ENCODE measurements at places on chromosomes 1 and 21.
A peak's percentile ranks its signal among the peaks of the same experiment; 100 is the strongest.

- DNase-seq: no peak
These were observed 53.7 kb upstream of the TMPRSS2 start for GRCh38 chr21:41561701-41562100.

GRCh38 chr1:170481000-170481399 is 51.0 kb upstream of the GORAB start:
- no peak for DNase-seq

DNA sequence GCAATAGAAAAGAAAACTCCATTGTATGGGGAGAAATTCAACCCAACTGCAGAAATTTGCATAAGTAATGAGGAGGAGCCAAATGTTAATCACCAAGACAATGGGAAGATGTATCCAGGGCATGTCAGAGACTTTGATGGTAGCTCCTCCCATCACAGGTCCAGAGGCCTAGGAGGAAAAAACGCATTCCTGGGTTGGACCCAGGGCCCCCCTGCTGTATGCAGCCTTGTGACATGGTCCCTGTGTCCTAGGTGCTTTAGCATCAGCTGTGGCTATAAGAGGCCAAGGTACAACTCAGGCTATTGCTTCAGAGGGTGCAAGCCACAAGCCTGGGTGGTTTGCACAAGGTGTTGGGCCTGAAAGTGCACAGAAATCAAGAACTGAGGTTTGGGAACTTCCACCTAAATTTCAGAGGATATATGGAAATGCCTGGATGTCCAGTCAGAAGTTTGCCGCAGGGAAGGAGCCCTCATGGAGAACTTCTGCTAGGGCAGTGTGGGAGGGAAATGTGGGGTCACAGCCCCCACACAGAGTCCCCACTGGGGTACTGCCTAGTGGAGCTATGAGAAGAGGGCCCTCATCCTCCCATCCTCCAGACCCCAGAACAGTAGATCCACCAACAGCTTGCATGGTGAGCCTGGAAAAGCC is 162.3 kb downstream of the TGFB2 start:
- DNase-seq: no peak

DNA sequence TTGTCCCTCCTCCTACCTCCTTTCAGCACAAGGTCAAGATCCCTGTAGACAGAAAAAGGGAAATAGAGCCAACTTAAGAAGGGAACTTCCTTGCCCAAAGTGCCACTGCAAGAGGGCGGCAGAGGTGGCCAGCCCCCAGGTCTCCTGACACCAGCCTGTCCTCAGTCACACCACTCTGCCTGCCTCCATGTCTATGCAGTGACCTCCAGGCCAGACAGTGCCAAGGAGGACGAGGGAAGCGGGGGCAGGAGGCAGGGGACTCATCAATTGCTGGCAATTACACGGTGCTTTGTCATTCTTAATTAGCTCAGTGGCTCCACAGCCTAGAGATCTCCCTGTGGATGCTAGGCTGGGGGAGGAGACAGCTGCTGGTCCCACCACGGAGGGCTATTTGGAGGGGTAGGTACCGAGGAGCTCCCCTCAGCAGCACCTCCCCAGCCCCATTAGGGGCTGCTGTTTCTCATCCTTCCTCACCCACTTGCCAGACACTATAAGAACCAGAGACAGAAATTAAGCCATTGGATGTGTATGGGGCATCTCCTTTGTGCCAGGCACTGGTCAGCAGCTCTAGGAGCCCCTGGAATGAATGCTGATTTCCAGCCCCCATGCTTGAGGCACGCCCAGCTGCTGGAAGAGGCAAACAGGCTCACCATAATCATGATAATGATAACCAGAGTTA is 6.1 kb upstream of the LDLRAP1 start:
- DNase-seq: no peak

DNA sequence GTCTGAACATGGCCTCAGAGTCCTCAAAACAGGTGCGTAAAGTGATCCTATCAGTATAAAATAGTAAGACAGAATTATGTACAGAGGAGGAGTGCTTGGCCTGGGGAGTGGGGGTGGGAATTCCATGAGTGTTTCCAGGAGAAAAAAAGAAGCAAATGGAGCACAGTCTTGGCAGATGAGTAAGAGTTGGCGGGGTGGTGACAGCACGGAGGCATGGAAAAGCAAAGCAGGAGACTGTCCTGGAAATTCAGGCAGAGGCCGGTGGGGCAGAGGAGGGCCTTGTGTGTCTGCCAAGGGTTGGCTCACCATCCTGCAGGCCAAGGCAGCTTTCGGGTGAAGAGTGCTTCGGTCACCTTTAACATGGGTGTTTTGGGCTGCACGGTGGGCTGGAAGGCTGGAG is 63.4 kb downstream of the OPTC start:
- DNase-seq: peak; percentile 94

- no peak for DNase-seq
These were observed 40.8 kb downstream of the TCEANC2 start for GRCh38 chr1:54094001-54094729.

GRCh38 chr1:31944205-31945089 is 6.3 kb upstream of the PTP4A2 start:
- peak; percentile 88 for DNase-seq

- peak; percentile 64 for DNase-seq
These were observed 17.3 kb downstream of the ZFYVE9 start for GRCh38 chr1:52159033-52159789.

- no peak for DNase-seq
These were observed 10.7 kb downstream of the TNFRSF8 start for GRCh38 chr1:12073796-12074195.

GRCh38 chr1:7040969-7041695 is 255.9 kb downstream of the CAMTA1 start:
- DNase-seq: no peak

DNA sequence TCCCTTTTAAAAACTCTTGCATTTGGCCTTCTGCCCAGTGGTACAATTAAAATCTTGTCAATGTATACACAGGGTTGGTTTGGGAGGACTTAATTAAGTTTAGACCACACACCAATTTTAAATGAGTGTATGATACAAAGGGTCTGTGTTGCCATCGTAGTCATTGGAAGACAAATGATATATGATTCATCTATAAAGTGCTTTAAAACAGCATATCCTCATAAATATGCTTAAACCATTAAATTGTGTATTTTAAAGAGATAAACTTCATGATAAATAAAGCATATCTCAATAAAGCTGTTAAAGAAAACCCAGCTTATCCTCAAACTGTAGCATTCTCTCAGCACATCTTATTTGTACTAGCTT is 69.5 kb downstream of the LUZP1 start:
- DNase-seq: no peak

DNA sequence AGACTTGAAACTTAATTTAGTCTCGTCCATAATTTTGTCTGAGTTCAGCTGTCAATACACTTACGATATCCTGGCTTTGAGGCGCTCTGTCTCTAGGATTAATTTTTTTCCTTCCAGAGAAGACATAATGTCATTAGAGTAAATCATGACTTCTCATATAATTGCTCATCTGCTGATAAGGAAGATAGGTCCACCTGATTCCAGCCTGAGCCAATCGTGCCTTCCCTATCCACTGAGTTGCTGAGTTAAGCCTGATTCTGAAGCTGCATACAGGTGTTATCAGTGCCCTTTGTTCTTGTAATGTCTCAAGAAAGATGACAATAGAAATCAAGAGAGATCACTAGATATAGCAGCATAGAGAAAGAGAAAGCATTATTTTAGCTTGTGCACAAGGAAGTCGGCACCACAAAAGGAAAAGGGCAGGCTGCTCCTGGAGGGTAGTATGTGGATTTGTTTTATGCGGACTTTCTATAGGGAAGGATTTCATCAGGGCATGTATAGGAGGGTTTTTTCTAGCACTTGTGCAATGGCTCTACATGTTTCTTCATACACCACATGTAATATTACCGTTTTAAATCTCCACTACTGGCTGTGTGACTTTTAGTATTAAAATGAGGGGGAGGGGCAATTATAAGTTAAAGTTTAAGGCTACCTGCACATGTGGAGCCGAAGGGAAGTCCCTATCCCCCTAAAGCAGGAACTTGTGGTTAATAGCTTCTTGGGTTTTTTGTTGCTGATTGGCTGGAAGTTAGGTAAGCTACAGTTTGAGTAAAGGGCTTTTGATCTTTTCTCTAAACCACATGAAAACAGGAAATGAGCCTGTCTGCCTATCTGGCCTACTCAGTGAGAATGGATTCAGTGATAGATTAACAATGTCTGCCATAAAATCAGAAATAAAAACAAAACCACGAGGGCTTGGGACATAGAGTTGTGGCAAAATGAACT is 133.4 kb downstream of the PLPPR5 start:
- DNase-seq: peak; percentile 1

- DNase-seq: no peak
These were observed 533.7 kb upstream of the DAB1 start for GRCh38 chr1:57957576-57957975.

GRCh38 chr1:45442272-45442671 is 48.7 kb downstream of the TESK2 start:
- peak; percentile 88 for DNase-seq

- no peak for DNase-seq
These were observed 8.6 kb downstream of the ACOT7 start for GRCh38 chr1:6384962-6385361.

DNA sequence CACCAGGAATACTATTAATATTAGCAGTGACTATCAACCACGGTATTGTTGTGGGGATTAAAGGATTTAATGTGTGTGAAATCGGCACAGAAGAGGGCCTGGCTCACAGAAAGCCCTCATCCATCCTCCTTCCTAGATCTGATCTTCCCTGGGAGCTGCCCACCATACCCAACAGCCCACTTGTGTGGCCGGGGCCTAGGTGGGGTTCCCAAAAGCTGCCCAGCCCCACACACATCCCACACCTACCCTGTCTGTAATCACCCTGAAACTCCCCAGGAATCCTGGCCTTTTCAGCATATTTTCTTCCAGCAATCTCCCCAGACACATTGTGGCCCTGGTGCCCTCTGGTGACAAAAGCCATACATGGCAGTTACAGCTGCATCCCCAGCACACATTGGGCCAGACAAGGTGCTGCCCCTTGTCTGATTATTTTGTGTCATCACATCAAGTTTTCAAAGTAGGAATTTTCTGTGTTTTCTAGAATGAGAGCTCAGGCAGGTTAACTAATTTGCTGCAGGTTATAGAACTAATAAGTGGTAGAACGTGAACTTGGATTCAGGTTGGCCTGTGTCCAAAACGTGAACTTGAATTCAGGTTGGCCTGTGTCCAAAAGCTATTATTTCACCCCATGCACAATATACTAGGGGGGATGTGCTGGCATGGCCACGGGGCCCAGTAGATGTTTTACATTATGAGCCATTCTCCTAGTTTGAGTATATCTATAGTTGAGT is 5.3 kb upstream of the SLC6A9 start:
- peak; percentile 77 for DNase-seq

DNA sequence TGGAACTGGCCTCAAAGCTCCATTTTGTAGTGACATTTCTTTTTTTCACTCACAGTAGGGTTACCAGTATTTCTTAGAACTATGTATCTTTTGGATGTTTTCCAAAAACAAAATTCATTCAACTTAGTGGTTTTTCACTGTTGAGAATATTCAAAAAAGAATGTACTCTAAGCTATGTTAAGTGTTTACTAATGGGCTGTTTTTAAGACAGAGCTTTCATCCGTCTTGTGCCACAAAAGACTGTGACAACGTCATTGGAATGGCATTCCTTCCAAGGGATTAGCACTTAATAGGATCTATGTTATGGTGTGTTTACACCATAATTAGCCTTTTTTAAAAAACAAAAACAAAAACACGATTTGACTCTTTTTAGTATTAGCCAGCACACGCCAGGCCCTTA is 66.8 kb downstream of the TTC3 start:
- DNase-seq: peak; percentile 69

DNA sequence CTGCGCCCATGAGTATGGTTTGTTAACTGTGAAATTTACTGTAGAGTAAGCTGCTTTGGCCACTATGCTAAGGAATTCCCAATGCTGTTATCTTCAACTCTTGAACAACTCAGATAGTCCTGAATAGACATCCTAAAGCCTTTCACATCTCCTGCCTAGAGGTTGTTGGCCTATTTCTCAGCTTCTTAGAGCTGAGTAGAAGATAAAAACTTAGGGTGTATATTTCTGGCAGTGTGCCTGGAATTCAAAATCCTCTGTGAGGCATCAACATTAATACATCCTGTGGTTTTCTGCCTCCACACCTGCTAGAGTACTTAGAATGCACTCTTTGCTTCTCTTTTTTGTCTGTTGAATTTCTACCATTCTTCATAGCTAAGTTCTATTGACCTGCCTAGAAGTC is 45.8 kb upstream of the RC3H1 start:
- peak; percentile 51 for DNase-seq

GRCh38 chr1:245019910-245020486 is 134.8 kb upstream of the KIF26B start:
- DNase-seq: no peak

- peak; percentile 74 for DNase-seq
These were observed 32.2 kb upstream of the HNRNPU start for GRCh38 chr1:244896550-244896949.

DNA sequence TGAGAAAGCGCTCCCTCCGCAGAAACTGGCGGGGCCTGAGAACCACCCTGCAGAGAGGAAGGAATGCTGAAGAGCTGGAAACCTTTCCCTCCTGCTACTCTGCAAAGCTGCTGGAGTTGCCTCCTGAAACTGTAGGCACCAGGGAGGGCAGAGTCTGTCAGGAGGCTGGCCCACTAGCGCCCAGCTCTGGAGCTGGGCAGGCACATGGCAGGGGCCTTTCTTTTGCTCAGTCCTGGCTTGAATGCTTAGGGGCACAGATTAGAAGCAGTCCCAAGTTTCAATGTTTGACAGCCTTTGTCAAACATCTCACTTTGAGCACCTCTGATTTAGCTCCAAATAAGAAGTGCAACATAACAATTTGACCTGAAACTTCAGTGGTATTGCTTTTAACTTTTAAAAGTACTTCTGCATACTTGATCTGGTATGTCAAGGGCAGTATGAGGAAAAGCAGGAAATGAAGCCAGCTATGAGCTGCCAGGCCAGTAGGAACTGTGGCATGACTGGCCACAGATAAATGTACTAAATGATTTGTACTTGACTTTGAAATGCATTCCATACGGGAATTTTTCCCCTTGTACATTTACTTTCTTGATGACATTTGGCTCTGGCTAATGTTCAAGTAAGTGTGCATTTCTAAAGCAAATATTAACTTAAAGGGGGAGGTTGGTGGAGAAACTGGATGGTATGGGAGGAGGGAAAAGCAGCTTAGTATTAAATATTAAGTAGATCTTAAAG is 7.2 kb downstream of the C1orf116 start:
- peak; percentile 72 for DNase-seq

DNA sequence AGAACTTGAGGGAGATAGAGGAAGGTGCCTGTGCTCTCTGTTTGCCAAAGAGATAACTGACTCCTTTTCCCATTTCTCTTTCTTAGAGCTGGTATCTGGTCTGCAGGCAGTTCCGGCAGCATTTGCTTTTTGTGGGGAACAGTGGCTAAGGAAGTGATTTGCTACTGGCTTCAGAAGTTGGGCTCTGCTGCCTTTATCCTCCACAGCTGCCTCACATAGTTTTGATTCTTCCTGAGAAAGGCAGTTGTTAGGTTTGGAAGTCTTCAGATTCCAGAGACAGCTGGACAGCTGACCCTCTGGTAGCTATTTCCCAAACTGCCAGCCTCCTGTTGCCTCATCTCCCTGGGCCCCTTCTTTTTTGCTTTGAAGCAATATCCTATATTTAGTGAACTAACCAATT is 62.6 kb upstream of the MACF1 start:
- DNase-seq: peak; percentile 77

Measured in EL (cell line).